ENCODE measurements at places on chromosomes 7 and 10.

DNA sequence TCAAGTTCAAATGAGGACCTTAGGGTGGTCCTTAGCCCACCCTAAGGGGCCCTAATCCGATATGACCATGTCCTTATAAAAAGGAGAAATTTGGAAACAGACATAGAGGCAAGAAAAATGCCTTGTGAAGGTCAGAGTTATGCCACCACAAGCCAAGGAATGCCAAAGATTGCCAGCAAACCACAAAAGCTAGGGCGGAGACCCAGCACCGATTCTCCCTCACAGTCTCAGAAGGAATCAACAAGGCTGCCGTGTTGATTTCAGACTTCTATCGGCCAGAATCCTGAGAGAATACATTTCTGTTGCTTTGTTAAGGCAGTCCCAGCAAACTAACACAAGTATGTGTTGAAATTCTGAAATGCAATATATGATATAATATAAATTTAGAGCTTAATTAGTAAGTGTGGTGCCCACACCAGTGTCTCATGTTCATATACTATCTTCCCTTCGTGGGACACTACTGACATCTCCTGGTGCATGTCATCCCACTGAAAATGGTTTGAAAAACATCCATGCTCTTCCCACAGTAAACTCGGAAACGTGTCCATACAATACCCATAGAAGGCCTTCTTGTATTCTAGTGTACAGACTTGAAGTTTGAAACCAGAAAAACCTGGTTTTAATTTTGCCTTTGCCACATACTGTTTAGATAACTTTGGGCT is 349.0 kb downstream of the TNS3 start:
- DNase-seq: no peak

DNA sequence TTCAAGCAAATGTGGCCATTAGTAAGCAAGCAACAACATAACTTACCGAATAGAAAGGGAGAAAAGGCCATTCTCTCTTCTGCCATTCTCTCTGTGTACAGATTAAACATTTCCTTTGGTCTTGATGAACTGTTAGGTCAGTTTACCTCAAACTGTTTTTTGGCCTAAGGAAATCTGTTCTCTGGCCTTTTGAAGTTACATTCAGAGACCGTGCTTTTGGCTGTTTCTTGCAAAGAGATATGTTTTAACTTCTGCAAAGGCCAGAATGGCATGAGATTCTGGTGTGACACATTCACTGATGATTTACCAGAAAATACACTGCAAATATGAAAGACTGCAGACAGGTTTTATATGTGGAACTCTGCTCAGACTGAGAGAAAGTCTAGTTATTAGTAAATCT is 22.2 kb downstream of the AHR start:
- DNase-seq: no peak

DNA sequence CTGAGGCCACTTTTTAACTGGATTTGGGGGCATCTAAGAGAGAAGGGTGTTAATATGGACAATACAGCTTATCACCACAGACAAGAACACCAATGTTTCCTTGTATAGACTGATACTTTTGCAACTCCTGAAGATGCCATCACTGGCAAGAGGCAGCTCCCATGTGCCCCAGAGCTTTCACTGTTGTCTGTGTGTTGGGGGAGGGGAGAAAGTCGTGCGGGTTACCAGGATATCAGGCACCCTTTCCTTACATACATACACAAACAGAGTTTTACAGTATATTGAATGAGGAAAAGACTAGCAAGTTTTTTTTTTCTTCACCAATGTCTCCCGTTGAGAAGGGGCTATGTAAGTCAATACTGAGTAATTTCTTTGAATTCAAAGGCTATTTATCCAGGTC is 4.1 kb upstream of the DLX6 start:
- DNase-seq: no peak

- no peak for DNase-seq
Observed at GRCh38 chr7:114986190-114987180, 64.6 kb downstream of the MDFIC start.

GRCh38 chr10:118638680-118639079 is 43.2 kb upstream of the PRLHR start:
- DNase-seq: no peak

DNA sequence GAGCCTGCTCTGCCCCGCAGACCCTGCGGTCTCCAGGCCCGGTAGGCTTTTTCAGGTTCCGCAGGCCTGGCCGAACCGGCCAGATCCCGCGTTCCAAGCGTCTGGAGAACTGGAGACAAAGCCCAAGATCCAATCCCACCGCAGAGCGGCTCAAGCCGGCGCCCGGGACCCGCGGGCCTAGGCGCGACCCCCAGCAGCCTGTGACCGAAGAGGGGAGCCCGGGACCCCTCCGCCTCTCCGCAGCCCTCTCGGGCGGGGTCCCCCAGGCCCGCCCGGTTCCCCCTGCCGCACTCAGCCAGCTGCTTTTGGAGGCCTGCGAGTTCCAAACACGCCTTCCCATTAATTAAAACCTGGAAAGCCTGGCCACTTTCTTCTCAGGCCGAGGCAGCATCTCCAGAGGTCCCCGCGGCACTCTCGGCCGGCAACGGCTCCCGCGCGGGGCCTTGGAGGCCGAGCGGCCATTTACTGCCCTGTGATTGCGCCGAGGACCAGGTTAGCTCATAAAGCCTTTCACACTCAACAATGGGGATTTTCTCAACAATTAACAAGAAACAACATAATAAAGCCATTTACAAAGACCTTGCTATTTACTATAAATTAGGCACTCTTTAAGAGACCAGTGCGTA is 16.7 kb downstream of the SKIDA1 start:
- no peak for DNase-seq

- DNase-seq: no peak
Observed at GRCh38 chr7:99672573-99672972, 7.2 kb downstream of the CYP3A5 start.

DNA sequence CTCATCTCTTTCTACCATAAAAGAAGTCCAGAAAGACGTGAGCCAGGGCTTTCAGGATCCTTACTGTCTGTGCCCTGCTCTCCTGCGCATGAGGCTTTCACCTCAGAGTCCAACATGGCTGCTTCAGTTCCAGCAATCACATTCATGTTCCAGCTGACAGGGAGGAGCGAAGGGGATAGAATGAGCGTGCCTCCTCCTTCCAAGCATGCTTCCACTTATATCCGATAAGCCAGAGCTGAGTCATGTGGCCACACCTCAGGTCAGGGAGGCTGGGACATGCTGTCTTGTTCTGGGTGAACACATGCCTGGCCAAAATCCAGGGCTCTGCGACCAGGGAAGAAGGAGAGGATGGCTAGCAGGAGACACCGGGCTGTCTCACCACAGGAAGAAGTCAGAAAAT is 248.2 kb downstream of the SKAP2 start:
- DNase-seq: no peak

- DNase-seq: no peak
Observed at GRCh38 chr7:99078416-99078815, 65.5 kb downstream of the SMURF1 start.

GRCh38 chr7:24052572-24053260 is 231.3 kb upstream of the NPY start:
- DNase-seq: no peak

GRCh38 chr10:59397961-59398360 is 35.6 kb upstream of the FAM13C start:
- no peak for DNase-seq

DNA sequence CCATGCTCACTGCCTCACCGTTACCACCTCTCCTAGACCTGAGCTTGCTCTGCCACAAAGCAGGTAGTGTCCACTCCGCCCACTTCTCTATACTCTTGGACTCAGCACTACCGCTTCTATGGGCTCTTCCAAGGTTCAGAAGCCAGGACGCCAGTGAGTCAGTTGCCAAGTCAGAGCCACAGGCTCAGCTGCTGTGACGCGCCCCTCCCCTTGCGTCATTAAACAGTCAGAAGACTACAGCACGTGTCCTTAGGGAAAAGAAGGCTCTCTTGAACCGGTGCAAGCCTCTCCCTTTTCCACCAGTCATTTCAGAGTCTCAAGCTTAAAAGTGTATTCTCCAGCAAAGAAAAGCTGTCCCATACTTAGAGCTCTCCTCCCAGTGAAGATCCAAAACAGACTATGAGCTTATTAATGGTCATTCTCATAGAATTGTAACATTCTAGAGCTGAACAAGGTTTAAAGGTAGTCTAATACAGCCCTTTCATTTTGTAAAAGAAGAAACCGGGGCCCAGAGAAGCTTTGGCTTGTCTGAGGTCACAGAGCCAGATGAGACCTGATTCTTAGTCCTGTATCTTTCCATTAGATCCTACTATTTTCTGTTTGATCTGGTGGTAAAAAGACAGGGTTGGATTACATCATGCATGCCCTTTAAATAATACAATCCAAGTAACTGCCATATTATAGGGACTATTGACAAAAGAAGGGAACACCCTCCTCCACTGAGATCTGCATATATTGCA is 40.9 kb upstream of the MET start:
- peak; percentile 56 for DNase-seq

- no peak for DNase-seq
Observed at GRCh38 chr7:3861386-3861785, 560.3 kb downstream of the SDK1 start.

- no peak for DNase-seq
Observed at GRCh38 chr7:107394276-107394675, 75.6 kb upstream of the GPR22 start.

GRCh38 chr7:132518102-132518838 is 58.0 kb downstream of the PLXNA4 start:
- DNase-seq: no peak

DNA sequence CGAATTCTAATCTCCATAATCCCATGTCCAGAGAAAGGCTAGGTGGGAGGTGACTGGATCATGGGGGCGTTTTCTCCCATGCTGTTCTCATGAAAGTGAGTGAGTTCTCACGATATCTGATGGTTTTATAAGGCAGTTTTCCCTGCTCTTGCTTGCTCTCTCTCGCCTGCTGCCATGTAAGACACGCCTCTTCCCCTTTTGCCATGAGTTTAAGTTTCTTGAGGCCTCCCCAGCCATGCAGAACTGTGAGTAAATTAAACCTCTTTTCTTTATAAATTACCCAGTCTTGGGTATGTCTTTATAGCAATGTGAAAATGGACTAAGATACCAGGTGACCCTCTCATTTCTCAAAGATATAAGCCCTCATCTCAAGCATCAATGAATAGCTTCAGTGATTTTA is 1.1 kb upstream of the ACTA2 start:
- DNase-seq: no peak

DNA sequence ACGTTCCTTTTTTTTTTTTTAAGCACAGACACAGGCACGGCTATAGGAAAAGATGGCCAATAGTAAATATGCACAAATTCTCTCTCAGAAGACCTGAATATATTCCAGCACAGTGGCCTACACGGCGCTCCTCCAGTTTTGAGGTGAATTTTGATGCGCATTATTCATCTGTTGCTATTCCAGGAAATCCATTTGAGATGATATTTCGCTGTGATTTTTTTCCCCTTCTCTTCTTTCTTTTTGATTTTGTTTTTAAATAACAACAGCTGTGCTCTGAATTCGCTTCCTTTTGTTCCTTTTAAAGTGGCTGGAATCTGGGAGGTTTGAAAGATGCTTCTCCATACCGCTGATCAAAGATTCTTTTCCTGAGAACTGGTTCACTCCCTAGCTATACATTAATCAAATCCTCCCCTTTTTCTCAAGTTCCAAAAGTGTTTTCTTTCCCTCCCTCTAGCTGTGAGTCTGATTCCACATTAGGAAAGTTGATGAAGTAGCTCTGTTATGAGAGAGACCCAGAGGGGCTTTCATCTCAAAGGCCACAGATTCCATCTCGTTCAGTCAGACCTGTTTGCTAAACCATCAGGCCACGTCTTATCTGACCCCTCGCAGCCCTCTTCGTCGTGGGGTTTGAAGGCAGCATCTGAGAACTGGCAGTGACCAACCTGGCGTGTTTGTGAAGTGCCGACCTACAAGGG is 602.7 kb upstream of the NRP1 start:
- no peak for DNase-seq

DNA sequence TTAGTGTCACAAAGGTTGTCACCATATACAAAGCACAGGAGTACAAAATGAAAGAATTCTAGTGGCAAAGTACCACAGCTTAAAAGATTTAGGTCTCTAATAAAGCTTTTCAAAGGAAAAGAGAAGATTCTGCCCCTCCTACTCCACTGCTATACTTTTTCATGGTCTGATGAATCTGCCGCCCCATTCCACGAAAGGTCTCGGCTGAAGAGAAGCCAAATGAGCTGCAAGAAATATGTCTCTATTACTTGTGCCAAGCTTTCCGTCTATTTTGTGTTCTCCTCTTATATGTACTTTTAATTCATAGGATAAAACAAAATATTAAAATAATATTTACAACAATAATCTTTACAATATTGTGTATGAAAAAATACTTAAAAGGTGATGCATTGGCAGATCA is 222.6 kb downstream of the ANK3 start:
- DNase-seq: no peak

DNA sequence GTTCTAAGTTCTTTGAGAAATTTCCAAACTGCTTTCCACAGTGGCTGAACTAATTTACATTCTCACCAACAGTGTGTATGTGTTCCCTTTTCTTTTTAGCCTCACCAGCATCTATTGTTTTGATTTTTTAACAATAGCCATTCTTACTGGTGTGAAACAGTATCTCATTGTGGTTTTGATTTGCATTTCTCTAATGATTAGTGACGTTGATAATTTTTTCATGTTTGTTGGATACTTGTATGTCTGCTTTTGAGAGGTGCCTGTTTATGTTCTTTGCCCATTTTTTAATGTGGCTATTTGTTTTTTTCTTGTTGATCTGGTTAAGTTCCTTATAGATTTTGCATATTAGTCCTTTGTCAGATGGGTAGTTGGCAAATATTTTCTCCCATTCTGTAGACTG is 191.4 kb downstream of the AGMO start:
- DNase-seq: no peak

- no peak for DNase-seq
Observed at GRCh38 chr7:38187794-38188440, 9.9 kb downstream of the STARD3NL start.

DNA sequence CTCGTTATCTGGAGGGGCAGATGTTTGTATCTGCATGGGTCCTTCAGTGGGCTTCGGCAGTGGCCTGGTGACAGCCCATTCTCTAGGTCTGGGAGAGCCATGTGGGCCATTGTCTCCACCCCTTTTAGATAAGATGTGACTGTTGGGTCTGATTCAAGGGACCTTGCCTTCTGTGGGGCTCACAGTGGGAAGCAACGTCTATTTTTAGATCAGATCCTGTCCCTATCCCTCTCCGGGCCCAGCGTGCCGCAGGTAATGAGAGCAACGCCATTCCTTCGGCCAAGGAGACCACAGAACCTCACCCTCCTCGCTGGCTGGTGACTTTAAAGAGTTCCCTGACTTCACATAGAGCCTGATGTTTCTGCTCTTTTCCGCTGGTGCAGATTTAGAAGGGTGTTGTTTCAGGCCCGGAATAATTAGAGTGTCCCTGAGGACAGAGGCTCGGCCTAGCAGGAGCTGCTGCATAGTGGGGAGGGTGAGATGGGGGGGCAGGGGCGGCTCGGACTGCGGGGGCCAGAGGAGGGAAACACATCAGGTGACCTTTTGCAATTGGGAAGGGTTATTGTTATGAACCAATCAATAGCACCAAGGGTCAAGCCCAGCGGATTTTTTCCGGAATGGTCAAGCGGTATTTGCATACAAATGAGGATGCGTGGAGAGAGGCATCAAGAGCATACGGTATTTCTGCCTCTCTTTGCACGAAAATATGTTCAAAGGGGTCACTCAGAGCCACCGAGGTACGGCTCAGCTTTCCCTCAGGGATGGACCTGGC is 503.0 kb upstream of the FOXK1 start:
- no peak for DNase-seq
